ENCODE measurements at places on chromosomes 16 and 17.

DNA sequence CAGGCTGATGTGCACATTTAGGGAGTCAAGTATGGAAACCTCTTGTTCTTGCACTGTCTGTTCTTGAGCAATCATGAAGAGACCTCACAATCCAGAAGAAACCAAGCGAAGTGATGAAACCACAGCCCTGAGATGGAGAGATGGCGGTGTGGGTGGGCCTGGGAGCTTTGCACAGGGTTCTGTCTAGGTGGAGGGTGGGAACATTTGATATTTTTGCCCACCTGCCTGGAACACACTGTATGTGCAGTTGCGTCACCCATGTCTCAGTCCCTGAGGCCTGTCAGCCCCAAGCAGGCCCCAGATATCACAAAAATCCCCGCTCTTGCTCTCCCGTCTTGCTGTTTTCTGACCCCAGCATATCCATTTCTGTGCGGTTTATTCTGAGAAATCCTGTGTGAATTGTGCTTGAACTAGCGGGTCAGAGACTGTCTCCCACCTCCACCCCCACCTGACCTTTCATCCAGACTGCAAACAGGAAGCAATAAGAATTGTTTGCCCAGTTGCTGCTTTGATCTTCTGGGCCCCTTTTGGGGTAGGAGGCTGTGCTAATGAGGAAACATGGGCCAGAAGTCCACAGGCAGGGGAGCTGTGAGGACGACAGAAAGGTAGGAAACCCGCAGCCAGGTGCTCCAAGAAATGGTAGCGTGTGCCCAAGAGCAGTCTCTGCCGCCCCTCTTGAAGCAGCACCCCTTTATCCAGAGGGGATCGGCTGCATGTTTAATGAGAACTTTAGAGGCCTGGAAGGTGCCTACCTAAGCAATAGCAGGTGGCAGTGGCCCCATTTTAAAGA, 183.8 kb downstream of the CCDC182 start:
- DNase-seq, result no peak

- DNase-seq, result no peak
Observed at GRCh38 chr17:73984941-73985340, 218.5 kb upstream of the RPL38 start.

DNA sequence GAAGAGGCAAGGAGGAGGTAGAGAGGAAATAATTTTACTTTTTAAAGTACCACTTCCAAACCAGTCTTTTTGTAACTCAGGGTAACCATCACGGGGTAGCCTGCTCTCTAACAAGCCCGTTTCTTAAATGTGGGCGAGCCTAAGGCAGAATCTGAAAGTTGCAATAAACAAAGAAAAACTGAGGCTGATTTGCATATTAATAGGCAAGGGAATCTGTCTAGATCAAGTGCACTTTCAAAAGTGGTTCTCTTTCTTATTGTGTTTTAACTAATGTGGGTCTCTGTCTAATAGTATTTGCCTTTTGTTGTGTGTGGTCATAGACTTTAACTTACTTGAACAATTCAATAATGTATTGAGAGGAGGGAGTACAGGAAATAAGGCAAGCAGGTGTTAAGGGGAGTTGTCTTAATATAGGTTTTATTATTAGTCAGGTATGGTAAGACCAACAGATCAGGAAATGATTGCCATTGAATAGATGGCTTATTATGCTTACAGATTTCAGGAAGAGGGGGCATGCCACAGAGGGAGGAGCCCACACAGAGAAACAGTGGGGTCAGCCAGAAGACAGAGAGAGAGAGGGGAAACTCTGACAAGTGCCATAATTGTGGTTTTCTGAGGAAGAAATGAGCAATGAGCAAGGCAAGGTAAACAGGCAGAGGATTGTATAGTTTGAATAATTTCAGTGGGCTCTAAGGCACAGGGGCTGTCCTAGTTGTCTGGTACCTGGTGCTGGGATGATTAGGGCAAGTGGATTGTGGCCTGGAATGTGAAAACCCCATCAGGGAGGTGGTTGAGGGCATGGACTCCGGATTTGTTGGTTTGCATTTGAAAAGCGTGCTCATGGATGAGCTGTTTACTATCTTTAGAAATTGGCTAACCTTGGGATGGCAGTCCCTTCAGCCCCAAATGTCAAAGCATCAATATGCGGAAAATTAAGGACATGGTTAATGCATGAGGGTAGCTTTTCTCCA, 237.2 kb downstream of the TOX3 start:
- DNase-seq, result no peak

DNA sequence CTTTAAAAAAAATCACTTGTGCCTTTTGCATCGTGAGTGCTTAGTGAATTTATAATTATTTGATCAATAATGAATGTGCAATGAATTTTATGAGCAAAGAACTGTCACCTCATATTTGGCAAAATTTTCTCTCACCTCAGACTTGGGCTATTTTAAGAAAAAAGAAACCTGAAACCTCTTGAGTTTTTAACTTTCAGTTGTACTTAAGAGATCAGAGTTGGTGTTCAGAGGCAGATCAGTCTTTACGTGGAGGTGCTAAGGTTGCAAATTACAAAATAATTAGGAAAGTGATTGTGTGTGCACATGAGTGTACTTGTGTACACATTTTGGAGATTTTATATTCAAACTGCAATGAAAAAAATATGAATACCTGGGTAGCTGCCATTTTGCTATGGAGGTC, 218.7 kb upstream of the RBFOX1 start:
- no peak for DNase-seq

DNA sequence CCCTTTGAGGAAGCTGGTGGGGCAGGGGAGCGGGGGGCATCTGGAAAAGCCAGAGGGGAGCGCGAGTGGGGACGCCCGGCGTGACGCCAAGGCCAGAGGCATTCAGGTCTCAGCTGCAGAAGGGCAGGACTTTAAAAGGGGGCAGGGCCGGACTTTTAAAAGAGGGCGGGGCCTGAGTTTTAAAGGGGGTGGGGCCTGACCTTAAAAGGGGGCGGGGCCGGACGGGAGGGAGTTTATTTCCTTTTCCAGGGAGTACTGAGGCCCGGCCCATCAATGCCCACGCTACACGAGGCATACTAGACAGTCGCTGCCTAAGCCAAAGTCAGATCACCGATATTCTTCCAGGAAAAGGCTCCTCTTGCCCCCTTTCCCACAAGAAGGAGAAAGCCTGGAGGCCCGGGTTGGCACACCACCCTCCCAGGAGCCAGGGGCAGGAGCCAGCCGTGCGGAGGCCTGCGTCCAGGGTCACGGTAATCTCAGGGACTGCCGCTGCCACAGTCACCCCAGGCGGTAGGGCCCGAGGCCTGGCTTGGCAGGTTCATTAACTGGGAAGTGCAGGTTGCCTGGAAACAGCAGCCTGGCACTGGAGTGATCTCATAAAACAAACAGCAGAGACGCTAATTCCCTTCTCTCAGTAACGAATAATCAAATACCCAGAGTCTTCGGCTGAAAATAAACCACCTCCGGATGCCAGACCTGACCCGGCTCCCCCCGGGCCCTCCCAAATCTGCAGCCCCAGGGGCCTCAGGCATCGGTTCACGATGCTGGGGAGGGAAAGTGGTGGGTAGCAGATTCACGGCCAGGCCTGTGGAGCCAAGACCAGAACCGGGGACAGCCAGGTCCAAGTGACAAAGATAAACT, 90.7 kb downstream of the TIMM22 start:
- no peak for DNase-seq

- DNase-seq, result no peak
Observed at GRCh38 chr16:85164838-85165516, 52.7 kb upstream of the CIBAR2 start.

DNA sequence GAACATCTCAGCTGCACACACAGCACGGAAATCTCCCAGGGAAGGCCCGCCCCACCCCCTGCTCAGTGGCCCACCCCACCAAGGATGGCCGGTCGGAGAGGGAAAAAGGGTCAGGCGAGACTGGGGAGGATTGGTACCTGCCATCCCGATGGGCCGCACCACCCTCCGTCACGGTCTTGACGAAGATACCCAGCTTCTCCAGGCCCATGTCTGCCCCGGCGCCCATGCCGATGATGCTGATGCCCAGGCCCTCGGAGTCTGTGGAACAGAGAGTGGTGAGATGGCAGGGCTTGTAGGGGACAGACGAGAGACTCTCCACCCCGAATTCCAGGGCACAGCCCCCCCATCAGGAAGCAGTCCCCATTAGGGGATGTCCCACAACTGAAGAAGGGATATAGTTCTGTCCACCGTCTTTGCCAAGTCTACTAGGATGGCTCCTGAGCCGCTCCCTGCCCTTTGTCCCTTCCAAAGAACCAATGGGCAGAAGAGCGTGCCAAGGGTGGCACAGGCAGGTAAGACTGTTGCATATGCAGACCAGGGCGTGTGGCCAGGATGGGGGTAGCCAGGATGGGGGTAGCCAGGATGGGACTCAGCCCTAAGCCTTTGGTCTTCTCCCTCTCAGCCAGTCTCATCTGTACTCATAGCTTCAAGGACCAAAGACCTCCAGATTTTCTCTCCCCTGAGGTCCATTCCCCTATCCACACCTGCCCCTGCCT, 6.9 kb downstream of the PPP1R9B start:
- DNase-seq, result no peak

GRCh38 chr16:74759564-74759963, 15.1 kb downstream of the FA2H start:
- DNase-seq, result no peak

DNA sequence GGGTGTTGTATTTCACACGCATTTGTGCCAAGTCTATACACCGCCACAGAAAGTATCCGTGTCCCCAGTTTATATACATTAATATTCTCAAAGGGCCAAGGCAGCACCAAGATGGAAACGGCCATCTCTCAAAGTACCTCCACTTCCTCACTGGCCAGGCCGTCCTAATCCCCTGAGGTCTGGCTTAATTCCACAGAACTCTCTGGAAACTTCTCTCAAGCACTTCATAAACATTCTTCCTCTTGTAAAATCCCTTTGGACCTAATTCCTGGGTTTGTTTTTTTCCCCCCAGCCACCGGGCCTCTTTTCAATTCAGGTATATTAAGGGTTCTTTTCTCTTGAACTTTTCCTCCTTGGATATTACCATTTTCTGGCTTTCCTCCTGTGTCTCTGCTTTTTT, 5.1 kb upstream of the ERN1 start:
- no peak for DNase-seq

- DNase-seq, result no peak
Observed at GRCh38 chr17:36675786-36676185, 74.4 kb downstream of the MRM1 start.

- DNase-seq, result no peak
Observed at GRCh38 chr17:51353296-51353695, 93.0 kb downstream of the UTP18 start.

- no peak for DNase-seq
Observed at GRCh38 chr17:8857919-8858318, 9.6 kb downstream of the PIK3R6 start.

DNA sequence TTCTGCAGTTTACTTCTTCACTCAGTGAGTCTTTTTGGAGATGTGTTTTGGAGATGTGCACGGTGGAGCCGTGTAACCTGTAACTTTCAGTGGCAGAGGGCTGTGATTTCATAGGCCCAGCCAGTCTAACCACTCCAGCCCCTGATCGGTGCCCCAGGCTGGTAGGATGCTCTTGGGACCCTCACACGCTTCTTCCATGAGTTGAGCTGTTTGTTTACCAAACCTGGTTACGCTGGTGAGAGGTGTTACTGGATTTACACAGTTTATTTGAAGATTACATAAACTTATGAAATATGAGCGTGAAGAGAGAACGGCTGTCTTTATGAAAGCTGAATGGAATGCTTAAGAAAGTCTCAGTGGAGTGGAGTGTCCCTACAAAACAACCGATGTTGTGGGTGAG, 96.7 kb downstream of the CMIP start:
- DNase-seq, result no peak

DNA sequence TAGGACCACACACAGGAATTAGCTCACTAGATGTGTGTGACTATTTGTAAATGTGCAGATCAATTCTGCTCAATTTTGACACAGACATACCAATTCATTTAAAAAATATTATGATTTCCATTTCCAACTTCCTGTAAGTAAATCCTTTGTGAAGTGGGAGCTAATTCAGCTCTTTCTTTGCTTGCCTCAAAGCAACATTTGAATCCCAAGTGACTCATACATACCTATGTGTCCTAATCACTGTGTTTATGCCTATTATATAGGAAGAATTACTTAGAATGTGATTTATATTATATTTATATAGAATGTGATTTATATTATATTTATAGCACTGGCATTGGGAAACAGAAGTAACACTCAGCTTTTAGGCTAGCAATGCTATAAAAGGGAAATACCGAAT, 195.9 kb upstream of the C17orf78 start:
- peak; percentile 57 for DNase-seq

DNA sequence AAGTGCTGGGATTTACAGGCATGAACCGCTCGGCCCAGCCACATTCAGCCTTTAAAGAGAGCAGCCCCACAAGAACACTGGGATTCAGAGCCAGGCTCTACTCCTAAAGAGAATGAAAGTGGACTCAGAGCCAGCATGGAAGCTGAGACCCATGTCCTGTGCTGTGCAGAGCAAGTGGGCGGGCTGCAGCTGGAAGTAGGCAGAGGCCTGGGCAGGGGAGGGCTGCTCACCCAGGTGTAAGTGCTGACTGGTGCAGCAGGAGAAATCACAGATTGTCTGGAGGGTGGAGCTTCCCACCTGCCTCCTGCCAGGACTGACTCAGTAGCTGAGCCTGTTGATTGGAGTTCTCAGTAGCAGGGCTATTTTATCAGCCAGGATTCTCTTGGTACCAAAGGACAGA, 178.7 kb downstream of the KATNIP start:
- DNase-seq, result no peak

- no peak for DNase-seq
Observed at GRCh38 chr16:60404401-60404800, 1631.8 kb downstream of the CDH8 start.

DNA sequence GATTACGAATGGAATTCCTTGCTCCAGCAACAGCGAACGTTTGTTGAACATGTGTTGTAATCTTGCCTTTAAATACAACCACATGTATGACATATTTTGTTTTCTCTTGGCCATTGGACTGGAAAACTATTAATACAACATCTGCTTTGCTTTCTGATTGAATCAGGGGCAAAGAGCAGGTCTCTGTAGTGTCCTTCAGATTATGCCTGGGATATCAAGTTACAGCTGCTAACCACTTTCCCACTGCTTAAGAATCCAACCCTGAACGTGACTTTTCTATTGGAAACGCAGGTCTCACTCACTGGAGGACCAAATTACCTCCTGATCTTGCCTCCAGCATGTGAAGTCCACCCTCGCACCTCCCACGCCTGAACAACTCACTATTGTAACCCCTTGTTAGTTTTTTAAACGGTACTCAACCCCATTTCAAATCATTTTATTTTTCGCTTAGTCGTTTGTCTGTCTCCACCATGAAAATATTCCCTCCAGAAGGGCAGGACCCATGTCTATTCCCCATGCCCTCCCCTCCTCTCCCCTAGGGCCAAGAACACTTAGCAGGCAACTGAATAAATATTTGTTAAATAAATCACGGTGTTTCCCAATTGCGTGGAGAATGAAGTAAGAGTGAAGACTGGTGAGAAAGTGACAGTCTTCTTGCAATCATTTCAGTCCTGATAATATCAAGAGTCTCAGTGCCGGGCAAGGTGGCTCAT, 57.4 kb upstream of the MRTFB start:
- DNase-seq, result peak; percentile 67

- no peak for DNase-seq
Observed at GRCh38 chr16:59341368-59341767, 607.3 kb upstream of the GOT2 start.

DNA sequence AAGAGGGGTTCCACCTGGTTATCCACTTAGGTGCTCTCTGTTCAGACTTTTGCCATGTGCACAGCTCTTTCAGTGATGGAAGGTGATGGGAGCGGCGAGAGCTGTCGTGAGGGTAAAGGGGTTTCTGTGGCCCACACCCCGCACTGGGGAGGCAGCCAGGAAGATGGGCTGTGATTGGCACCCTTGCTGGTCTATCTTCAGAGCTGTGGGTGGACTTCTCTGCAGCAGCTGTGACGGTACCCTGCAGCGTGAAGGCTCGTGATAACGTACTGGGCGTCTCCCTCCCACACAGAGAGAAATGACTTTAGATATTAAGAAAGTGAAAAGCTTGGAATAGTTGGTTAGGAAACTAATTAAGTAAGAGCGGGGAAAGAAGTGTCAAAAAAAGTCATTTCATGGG, 45.8 kb downstream of the MPRIP start:
- DNase-seq, result no peak
